ENCODE measurements at places on chromosomes 12 and 14.

- peak; percentile 80 for DNase-seq
Observed at GRCh38 chr12:78229591-78230101, 399.0 kb downstream of the NAV3 start.

- DNase-seq: no peak
Observed at GRCh38 chr12:27052176-27052575, 29.8 kb downstream of the MED21 start.

GRCh38 chr14:58533446-58533845 lies 104.3 kb upstream of the DACT1 start:
- no peak for DNase-seq

DNA sequence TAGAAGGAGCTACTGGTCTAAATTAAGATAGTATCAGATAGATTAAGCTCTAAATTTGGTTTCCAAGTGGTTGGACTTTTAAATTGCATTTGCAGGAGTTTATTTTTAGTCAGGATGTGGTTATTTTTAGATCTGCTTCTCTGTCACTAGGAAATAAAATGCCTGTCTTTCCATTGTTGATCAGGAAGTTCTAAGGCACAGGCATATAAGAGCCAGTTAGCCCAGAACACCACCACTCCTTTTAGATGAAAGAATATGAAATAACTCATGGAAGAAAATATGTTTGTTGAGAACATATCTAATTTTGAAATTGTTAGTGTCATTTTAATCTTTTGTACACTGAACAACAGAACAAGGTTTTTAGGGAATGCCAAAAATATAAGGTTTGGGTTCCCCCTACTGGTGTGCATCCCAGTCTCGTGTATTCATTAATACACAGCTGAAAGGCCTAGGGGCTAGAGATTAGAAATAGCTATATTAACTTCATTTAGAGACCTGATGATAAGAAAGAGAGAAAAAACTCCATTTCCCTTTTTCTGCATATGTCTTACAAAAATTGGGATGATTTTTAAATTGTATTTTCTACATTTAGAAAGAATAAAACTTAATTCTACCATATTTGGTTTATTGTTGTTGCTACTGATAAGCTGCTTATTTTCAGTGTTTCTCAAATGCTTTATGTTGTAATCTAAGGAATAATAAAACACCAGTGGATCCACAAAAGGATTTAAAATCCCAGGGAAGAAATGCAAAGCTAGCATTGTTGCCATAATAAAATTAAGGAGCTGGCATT lies 67.2 kb downstream of the RIC8B start:
- peak; percentile 74 for DNase-seq

- DNase-seq: no peak
Observed at GRCh38 chr12:115044073-115044472, 360.1 kb upstream of the TBX3 start.

- peak; percentile 26 for DNase-seq
Observed at GRCh38 chr14:100213587-100213955, 25.4 kb upstream of the YY1 start.

- DNase-seq: no peak
Observed at GRCh38 chr12:401235-402028, at the start of gene CCDC77. Gene CCDC77, plus strand, starts transcription at chr12:401644. Its CDS starts 7,740 bp downstream, at chr12:409384.

- DNase-seq: peak; percentile 18
Observed at GRCh38 chr12:105120551-105120950, 13.0 kb downstream of the WASHC4 start.

DNA sequence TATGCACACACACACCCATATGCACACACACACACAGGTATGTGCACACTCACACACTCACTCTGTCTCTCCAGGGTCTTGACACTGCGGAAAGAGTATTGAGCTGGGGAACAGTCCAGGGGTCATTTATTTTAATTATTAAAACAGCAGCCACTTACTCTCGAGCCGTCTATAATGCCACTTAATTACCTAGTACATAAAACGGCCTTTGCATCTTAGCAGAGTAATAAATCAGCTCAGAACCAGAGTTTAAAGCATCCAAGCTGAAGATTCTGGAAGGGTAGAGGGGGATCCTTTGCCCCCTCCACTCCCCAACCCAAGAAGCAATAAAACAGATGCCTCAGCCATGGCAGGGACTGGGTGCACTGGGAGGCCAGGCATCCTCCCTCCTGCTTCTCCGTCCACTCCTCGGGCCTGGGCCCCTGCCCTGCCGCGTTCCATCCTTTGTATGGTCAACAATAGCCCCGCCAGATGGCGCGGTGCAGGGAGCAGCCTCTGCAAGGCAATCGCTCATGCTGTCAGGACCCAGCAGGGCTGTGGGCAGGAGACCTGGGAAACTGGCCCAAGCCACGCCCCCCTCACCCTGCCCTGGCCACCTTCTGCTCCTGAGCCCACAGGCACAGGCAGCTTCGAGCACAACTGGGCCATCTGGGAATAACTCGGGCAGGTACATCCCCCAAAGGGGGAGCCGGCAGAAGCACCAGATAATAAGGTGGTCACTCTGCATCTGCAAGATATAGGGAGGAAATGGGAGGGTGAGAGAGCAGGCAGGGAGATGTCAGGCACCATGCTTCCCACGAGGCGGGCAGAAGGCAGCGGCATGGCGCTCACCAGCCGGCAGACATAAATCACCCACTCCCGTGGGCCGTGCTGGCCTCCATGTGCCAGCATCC lies 40.9 kb downstream of the CCDC85C start:
- no peak for DNase-seq

DNA sequence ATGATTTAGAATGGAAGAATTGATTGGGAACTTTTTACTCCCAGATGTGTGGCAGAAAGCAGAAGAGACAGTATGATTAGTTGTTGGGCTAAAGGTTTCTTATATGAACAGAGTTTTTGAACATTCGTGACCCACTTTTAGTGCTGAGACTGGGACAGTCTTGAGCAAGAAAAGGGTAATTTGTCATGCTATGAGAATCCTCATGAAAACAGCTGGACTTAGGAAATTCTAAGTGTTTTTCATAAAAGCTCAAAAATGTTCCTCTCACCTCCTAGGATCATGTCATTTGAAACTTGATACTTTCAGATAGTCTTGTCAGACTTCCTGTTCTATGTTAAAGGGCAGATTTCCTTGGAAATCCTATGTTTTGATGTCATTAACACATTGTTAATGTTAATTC lies 86.1 kb downstream of the MGAT4C start:
- no peak for DNase-seq

- DNase-seq: no peak
Observed at GRCh38 chr12:65279369-65280112, 1.1 kb downstream of the MSRB3 start.

DNA sequence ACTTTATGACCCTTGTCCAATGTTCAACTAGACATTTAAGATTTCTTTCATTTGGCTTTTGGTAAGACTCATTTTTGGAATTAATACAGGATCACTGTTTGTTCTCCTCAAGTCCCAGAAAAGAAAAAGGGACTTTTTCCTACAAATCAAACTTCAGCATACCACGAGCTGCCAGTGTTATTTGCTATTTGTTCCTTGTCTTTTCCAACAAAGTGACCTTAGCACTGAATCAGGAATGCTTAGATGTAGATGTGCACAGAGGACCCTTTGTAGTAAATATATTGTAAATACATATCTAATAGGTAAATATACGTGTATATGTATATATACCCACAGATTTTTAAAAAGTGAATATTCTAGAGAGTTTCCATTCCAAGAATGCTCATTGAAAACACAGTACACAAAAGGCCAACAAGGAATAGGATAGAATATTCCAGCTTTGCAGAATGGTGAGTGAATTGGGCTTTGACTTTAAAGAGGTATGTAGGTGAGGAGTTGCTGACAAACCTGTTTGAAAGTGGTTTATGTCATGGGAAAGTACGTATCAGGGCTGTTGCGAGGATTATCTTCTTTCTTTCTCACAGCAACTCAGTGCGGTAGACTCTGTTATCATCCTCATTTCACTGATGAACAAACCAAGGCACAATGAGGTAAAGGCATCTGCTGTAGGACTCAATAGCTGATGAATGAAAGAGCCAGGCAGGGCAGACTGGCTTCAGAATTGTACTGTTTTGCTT lies 65.0 kb downstream of the HMGA2 start:
- DNase-seq: no peak

Measured in OCI-M1 (cell line).